ENCODE measurements at places on chromosomes 2 and 18.

DNA sequence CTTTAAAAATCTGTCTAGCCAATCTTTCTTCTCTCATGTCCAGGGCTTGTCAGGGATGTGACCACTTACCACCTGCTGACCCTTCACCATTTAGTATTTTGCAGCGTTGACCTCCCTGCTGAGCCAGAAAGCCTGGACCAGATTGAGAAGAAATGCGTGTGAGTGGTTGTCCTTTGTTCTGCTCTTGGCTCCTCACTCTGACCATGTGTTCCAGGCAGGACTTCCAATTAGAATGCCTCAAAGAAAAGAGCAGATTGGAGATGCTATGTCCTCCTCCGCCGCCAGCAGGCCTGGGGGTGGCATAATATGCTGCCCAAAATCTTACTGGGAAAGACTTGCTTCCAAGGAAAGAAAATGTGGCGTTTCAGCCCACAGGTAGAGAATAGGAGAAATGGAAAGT lies 894.1 kb downstream of the SLC4A3 start:
- DNase-seq, result no peak

- DNase-seq, result no peak
Observed at GRCh38 chr2:205261516-205262020, 420.7 kb upstream of the NRP2 start.

- peak; percentile 26 for DNase-seq
Observed at GRCh38 chr2:61537277-61537949, 743 bp downstream of the XPO1 start.

- DNase-seq, result peak; percentile 72
Observed at GRCh38 chr2:230711224-230711623, 1.4 kb upstream of the CAB39 start.

DNA sequence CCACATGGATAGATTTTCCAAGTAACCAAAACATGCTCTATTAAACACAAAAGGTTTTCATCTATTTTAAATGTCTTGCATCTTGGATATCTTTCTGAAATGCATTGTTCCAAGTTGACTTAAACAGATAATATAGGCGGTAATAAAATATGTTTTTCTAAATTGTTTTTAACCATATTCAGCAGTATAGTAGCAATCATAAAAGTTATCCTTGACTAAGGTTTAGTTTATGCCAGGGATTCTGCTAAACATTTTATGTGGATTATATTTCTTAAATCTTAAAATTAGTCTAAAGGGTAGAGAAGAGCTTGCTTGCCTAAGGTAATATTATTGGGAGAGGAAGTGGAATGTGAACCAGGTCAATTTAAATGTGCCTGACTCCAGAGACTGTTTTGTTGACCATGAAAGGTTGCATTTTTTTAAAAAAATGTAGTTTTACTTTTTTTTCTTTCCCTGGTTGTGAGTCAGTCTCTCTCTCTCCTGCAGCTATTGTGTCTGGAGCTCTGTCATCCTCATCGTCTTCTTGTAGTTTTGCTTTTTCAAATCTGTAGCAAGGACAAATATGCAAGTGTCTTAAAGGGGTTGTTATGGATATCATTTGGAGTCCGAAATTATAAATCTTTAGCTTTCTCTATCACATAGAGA lies 309.1 kb upstream of the COL3A1 start:
- no peak for DNase-seq

DNA sequence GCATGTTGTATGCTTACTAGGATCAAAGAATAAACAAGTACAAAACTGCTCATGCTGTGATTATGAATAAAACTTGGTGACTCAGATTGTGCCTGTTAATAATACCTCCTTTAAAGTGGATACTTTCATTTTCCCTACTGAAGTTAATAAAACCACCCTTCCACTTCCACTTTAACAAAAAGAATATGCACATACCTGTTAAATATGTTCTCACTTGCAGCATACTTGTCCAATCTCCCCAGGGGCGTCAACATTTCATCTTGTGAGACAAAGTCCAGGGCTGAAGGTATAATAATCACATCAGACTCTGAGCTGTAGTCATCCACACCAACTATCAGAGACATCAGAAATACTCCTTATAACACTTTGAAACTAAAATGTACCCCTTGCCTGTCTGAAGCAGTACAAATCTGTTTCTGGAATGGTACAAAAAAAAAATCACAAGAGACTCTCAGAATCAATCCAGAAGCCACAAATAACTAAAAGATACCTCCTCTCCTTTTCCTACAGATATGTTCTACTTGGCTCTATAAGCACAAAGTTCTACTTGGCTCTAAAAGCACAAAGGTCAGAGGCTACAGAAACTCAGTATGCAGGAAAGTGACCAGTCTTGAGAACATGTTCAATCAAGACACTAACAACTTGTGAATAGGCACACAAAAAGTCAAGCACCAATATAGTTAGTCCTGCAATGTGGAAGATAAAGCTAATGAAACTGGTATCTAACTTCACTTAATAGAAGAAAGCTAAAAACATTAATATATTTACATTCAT lies 19.3 kb downstream of the PPP4R1 start:
- no peak for DNase-seq

- no peak for DNase-seq
Observed at GRCh38 chr2:158489366-158490112, 32.8 kb downstream of the PKP4 start.

GRCh38 chr18:13211534-13211933 lies 7.0 kb upstream of the LDLRAD4 start:
- peak; percentile 65 for DNase-seq

All from inflammatory macrophage (primary cell).